ENCODE measurements at places on chromosomes 2 and 18. TPM values are rescaled to one million over a fixed set of nuclear protein-coding genes. Genes with fewer than 3 reads are reported as not detected.

Gene BCL11A
- 0.37 TPM for total RNA-seq

Gene C1GALT1C1L
- 0.50 TPM for total RNA-seq

Gene WNT10A
- total RNA-seq, result not detected

Gene TMEM17
- total RNA-seq, result 2.0 TPM

Gene PKDCC
- total RNA-seq, result 55.4 TPM

Data from uterine smooth muscle cell (primary cell).